GM12892 (cell line): ENCODE measurements at places on chromosomes 12 and 14.

DNA sequence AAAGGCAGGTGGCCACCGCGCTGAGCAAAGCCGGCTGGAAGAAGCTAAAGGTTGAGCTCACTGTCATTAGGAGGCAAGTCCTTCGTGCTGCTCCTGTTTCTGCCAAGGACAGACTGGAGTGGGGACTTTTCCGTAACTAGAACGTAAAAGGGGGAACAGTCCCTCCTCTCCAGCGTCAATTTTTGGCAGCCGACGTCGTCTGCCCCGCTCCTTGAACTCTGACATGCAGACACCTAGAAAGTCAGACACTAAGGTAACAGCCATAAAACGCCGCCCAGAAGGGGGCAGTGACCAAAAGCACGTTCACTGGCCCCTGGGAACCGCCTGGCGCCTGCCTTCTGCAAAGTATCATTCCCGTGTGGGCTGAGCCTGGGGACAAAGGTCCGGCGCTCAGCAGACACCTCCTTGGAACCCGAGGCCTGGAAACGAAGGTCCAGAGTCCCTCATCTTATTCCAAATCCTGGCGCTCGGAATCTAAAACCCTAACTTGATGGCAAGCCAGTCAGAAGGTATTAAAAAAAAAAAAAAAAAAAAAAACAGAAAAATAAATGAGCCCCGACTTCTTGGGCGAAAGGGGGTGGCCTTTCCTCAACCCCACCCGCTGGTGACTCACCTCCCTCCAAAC lies 1.1 kb upstream of the LRP1 start:
- no peak for DNase-seq

GRCh38 chr12:109597795-109598427 lies 24.3 kb downstream of the MVK start:
- DNase-seq = peak; percentile 84

- DNase-seq = no peak
Measured at GRCh38 chr14:104873380-104874055, 8.4 kb downstream of the CEP170B start.

DNA sequence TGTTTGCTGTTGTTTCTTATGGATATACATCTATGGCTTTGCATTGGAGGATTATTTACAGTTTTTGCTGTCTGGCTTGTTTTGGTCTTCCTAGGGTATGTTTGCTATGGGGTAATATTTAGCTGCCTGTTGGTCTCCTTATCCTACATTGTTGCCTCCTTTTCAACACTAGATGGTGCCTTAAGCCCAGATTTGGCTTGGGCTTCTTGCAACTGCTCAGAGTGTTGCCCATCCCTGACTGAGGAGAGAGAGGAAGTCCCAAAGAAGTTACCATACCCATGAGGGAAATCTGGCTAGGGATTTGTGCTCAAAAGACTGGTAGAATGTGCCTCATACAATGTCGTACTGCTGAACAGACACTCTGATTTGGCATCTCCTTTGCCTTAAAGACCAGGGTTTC lies 94.6 kb upstream of the MUCL1 start:
- no peak for DNase-seq

GRCh38 chr14:56810836-56811592 lies 735 bp upstream of the OTX2 start:
- DNase-seq = no peak

GRCh38 chr12:120677765-120678473 lies 9.0 kb upstream of the MLEC start:
- peak; percentile 49 for DNase-seq

DNA sequence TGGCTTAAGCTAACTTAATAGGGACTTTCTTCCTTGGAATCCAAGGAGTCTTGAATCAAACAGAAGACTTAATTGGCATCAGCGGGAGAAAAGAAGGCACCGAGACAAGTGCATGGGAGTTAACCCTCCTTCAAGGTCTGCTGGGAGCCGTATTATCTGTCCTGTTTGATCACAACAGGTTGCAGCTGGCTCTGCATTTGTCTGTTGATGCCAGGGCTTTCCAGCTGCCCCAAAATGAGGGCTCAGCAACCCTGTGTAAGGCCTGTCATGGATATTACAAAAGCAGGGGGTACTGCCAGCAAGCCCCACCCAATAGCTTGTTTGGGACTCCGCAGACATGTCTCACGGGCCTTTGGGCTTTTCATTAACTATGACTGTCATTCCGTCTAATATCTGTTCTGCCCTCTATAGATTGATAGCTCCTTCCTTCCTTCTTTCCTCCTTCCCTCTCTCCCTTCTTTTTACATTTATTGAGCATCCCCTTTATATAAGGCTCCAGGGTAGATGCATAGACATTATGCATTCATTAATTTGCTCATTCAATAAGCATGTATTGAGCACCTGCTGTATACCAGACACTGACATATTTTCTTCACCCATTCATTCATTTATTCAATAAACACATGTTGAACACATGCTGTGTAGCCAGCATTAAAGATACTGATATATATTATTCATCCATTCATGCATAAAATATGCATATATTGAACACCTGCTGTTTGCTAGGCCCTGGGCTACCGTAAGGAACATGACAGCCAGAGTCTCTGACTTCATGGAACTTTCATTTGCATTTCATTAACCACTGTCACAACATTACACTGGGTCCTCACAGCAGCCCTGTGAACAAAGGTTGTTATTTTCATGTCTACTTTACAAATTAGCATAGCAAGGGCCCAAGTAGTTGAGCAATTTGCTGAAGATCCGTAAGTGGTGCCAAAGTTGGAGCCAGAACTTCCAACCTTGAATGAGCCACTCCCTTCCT lies 56.2 kb downstream of the SVOP start:
- DNase-seq = no peak

DNA sequence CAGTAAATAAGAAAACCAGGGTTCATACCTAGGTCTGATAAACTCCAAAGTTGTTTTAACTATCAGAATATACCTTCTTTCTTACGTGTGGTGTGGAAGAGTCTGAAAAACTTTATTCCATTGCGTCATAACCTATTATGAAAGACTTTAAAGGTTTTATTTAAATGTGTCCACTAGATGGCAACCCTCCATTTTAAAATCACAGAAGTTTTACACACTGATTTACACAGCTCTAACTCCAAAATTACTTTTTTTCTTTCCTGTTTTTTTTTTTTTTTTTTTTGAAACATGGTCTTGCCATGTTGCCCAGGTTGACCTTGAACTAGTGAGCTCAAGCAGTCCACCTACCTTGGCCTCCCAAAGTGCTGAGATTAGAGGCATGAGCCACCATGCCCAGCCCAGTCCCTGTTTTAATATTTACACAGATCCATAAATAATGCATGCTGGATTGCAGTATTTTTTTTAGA lies 17.3 kb upstream of the TMPRSS12 start:
- no peak for DNase-seq

- no peak for DNase-seq
Measured at GRCh38 chr12:94544355-94544754, 84.7 kb upstream of the CEP83 start.

- DNase-seq = no peak
Measured at GRCh38 chr12:76690921-76691700, 72.8 kb upstream of the ZDHHC17 start.

- no peak for DNase-seq
Measured at GRCh38 chr12:46523446-46523845, 150.9 kb upstream of the SLC38A2 start.

DNA sequence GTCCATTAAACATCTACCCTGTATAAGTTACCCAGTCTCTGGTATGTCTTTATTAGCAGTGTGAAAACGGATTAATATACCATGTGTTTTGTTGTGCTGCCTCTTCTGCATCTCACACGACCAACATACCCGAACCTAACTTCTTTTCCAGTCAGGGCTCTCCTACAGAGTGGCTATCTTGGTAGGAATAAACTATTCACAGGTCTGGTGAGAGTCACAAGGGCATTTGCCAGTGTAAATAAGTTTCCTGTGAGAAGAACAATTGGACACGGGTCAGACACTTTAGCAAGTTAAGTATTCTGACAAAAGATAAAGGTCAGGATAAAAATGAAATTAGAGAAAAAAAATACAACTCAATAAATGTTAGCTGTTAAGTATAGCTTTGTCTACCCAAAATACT lies 60.9 kb downstream of the MYF5 start:
- DNase-seq = no peak

DNA sequence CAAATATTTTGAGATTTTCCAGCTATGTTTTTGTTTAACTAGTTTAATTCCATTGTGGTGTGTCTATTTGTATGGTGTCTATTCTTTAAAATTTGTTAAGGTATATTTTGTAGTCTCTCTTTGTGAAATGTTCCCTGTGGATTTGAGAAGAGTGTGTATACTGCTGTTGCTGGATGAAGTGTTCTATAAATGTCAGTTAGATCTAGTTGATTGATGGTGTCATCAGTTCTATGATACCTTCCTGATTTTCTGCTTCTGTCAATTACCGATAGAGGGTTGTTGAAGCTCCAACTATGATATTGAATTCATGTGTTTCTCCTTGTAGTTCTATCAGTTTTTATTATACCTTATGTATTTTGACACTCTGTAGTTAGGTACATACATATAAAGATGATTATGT lies 53.1 kb downstream of the FUT8 start:
- no peak for DNase-seq

GRCh38 chr14:104681689-104682074 lies 7.7 kb upstream of the INF2 start:
- no peak for DNase-seq

DNA sequence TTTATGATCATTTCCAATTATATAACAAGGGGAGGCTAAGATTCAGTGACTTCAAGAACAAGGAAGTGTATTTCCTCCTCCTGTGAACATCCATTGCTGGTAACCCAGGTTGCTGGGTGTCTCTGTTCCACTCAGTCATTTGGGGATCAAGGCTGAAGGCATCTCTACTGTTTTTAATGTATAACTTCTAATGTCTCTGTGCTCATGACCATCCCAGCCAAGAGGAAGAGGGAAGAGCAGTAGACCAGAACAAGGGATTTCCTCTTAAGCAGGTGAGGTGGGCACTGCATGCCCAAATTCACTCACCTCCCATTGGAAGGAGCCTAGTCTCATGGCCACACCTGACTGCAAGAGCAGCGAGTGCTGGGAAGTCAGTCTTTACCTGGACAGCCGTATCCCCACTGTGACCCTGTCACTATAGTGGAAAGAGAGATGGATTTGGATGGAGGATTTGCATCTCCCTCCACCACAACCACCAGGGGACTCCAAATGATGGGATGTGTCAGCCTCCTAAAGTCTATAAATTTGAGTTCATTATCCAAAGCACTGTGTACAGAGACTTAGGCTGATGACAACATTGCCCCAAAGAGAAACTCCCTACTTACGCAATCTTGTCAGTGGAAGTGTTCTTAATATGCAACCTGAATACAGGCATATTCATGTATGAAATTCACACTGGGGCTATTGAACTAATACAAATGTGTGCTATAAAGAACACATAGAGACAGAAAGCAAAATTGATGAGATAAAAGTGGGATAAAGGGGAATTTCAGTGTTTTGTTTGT lies 368.7 kb downstream of the TMEM132D start:
- DNase-seq = no peak

GRCh38 chr12:122934722-122935121 lies 31.5 kb downstream of the ABCB9 start:
- DNase-seq = no peak

DNA sequence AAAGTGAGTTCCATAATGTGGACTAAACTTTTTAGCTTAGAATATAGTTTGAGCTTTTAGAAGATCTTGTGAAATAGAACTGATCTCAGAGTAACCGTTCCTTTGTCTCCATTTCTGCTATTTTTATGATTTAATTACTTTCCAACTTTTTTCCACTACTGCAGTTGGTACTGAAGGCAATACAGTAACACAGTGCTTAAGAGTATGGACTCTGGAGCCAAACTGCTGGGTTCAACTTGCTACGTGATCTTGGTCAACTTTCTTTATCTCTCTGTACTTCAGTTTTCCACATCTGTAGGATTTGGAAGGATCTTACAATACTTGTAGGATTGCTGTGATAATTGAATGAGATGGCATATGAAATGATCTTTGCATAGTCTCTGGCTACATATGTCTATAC lies 40.9 kb downstream of the ATXN7L3B start:
- no peak for DNase-seq

- no peak for DNase-seq
Measured at GRCh38 chr14:88411039-88411438, 25.6 kb downstream of the SPATA7 start.

- DNase-seq = no peak
Measured at GRCh38 chr12:77578466-77579220, 252.1 kb upstream of the NAV3 start.

DNA sequence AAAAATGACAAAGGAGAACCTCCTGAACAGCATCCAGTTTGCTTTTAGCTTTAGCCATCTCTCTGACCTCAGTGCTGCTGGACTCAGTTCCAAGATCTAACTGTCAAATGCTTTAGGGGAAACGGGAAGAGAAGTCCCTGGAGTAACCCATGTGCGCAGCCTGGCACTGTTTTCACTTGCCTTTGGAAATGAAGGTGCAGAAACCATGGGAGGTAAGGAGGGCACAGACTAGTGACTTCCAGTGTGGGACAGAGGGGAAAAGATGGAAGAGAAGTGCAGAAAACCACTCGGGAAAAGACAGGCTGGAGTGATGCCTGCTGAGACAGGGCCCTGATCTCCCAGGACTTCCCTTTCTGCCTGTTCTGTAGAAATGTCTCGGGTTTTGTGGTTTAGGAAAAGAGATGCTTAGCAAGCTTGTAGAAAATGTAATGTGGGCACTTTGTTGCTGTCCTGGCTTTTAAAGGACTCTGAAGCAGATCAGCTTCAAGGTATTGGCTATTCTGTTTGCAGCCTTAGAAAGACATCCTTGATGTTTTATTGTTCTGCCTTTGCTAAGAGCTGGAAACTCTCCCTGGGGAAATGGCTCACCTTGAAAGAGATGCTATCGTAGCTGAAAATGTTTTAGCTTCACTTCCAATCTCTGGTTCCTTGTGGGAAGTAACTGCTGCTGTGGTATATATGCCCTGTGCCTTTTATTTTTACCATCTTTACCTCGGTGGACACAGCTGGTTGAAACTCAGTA lies 124.6 kb upstream of the HIF1A start:
- no peak for DNase-seq

DNA sequence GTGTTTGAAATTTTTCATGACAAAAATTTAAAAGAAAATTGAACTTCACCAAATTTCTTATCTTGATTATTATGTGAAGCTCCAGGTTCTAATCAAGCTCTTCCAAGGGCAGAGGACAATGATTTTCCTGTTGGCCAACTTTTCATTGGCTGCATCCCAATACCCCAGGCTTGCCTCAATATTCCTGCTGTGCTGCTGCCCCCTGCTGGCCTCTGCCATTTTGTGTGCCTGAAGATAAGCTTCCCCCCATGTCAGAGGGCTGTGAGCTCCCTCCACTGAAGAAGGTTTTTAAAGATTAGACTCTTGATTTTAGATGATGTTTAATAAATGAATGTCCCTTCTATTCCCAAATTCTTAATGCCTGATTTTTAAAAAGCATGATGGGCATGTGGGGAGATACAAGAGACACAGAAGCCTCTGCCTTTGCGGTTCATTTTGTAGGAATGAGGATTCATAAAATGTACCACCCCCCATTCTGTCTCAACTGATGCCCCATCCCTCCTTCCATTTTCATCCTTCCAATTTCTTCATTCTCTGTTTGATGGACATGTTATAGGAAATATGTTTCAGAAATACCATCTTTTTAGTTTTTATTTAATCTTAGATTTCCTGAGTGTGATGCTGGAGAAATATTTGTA lies 76.7 kb upstream of the RGS6 start:
- DNase-seq = peak; percentile 24

GRCh38 chr14:61332658-61333029 lies 11.3 kb downstream of the PRKCH start:
- DNase-seq = no peak
